Right ventricle myocardium superior (tissue), 1 donor: ENCODE measurements at places on chromosomes 3 and 15. TPM values are rescaled to one million over a fixed set of nuclear protein-coding genes. Genes with fewer than 3 reads are reported as not detected.

RGMA gene
- total RNA-seq, result 25.0 TPM

DNA sequence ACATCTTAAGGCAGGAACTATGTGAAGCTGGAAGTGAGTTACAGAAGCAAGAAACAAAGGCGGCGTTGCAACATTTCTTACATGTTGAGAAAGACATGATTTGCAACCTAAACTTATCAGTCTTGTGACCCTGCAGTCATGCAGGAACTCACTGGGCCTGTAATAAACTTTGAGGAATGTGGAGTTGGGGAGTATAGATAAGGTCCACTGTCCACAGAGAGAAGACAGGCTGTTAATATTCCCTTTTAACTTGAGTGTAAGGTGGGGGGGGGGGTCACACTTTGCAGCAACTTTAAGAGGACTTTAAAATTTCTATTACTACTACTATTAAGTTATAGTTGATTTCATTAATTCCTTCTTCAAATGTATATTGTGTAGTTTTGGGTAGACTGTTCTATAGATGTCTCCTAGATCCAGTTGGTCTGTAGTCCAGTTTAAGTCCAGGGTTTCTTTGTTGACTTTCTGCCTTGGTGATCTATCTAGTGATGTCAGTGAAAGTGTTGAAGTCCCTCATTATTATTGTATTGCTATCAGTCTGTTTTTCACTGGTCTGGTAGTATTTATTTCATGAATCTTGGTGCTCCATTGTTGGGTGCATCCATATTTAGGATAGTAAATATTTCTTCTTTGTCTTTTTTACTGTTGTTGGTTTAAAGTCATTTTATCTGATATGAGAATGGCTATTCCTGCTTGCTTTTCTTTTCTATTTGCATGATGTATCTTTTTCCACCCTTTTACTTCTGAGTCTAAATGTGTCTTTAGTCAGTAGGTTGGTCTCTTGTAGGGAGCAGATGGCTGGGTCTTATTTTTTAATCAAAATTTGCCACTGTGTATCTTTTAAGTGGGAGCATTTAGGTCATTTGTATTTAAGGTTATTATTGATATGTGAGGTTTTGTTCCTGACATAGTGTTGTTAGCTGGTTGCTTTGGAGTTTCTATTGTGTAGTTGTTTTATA lies 15.6 kb upstream of the FAM98B start:
- DNase-seq, result no peak

GXYLT2 gene
- total RNA-seq, result 10.2 TPM

- no peak for DNase-seq
Measured at GRCh38 chr3:32009101-32009500, 27.6 kb downstream of the ZNF860 start.

DNA sequence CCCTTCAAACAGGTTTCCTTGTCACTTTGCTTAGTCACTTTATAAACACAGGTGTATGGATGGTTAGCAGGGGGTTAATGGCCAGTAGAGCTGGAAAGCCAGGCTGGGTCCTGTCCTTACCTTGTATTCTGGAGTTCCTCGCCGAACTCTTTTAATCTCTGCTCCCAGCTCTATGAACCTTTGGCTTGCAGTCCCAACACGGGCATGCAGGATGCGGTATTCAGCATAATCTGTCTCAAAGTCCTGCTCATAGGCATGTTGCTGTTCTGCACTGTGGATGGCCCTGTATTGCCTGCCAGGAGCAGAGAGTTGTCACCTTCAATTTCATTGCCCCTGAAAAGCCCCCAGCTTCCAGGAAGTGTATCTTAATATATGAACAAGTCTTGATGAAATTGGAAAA lies 2.7 kb downstream of the ELL3 start:
- DNase-seq, result no peak

DNA sequence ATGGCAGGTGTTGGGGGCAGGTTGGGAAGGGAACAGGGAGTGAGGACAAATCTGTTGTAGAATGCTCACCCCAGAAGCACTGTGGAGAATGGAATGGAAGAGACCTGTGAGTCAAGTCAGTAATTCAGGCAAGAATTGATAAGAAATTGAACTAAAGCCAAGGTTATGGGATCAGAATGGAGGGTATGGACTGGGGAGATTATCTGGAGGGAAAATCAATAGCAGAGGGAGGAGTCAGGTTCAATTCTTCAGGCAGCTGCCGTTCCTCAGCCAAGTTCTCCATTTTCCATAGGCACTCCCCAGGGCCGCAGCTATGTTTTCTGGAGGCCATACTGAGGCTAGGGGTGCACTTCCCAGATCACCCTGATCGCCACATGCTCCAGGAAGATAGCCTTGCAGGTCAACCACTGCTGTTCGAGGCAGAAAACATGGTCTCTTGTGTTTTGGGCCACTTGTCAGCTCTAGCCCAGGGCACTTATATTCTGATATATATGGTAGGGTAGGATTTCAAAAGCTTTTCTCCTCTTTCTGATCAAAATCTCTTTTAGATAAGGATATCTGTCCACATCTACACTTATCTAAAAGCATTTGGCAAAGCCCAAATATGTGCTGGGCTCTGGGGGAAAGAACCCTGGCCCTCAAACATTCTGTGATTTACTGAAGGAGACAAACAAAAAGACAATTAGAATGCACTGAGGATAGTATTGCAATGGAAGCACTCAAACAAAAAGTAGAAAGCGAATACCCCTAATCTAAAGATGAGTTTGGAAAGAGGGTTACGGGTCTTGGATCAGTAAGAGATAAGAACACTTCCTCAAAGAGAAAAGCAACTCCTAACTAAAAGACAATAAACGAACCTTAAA lies 92.3 kb downstream of the TMEM212 start:
- no peak for DNase-seq

WNT5A gene
- 6.7 TPM for total RNA-seq

SPATA12 gene
- total RNA-seq, result not detected

- no peak for DNase-seq
Measured at GRCh38 chr3:170961616-170962400, 53.4 kb upstream of the EIF5A2 start.

ERC2 gene
- total RNA-seq, result 0.81 TPM

TMED3 gene
- 16.1 TPM for total RNA-seq

- DNase-seq, result peak; percentile 97
Measured at GRCh38 chr15:69462493-69463181, 10.0 kb downstream of the RPLP1 start.

IQCB1 gene
- total RNA-seq, result 7.5 TPM
